ENCODE measurements at places on chromosomes 16 and 17.

GRCh38 chr17:65182233-65182632, 45.1 kb downstream of the RGS9 start:
- DNase-seq: no peak

GRCh38 chr17:78226055-78226758, 5.2 kb upstream of the TMEM235 start:
- peak; percentile 27 for DNase-seq

GRCh38 chr16:31190818-31191444, 11.0 kb downstream of the FUS start:
- DNase-seq: no peak

- no peak for DNase-seq
Measured at GRCh38 chr16:74950511-74950910, 34.4 kb downstream of the WDR59 start.

DNA sequence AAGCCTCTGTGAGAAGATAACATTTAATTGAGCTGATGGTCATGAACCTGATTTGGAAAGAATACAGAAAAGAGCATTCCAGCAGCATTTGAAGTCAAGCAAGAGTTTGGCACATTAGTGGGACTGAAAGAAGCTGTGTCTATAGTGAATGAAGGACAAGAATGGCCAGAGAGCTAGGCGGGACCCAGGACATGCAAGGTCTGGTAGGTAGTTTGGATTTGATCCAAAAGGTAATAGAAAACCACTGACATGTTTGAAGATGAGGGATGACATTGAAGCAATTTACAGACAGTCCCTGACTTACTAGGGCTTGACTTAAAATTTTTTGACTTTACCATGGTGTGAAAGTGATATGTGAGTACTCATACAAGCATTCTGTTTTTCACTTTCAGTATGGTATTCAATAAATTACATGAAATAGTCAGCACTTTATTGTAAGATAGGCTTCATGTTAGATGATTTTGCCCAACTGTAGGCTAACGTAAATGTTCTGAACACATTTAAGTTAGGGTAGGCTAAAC, 7.6 kb downstream of the CYB5B start:
- DNase-seq: no peak

DNA sequence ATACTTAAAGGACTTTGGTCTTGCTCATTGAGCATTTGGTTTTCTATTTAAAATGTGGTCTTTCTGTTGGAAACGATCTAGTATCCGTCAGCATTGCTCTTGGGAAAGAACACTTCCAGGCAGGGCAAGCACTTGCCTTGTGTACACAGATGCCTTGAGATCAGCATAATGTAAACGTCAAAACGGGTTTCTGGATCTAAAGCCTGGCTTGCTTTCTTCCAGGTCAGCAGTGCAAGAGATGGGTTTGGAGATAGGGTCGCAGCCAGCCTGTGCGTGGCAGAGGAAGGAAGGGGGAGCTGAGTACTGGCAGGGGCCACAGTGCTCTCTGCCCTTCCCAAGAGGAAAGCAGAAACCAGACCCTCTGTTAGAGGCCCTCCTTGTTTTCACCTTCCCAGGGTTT, 175.5 kb downstream of the LGALS9B start:
- no peak for DNase-seq

- peak; percentile 72 for DNase-seq
Measured at GRCh38 chr16:29848420-29849297, 14.4 kb downstream of the CDIPT start.

- DNase-seq: no peak
Measured at GRCh38 chr17:29682987-29683386, 60.3 kb upstream of the CORO6 start.

GRCh38 chr17:33701910-33702309, 408.8 kb upstream of the ASIC2 start:
- DNase-seq: no peak

DNA sequence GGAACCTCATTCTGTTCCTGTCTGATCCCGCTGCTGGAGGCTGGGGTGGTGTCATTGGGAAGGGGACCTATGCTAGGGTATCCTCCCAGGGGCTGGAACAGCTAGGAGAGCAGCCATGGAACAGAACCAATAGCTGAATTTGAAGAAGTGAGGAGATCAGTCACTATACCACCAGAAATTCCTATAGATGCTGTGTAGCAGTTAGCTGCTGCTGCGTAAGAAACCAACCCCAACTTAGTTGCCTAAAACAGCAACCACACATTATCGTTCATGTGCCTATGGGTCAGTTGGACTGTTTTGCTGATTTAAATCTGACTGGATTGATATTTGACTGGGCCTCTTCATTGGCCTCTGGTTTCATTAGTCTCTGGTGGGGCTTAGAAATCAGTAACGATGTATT, 20.4 kb upstream of the SYT17 start:
- no peak for DNase-seq

GRCh38 chr17:10807704-10808128, 3.8 kb upstream of the TMEM238L start:
- no peak for DNase-seq

GRCh38 chr17:46047398-46047797, 48.3 kb downstream of the STH start:
- DNase-seq: no peak

DNA sequence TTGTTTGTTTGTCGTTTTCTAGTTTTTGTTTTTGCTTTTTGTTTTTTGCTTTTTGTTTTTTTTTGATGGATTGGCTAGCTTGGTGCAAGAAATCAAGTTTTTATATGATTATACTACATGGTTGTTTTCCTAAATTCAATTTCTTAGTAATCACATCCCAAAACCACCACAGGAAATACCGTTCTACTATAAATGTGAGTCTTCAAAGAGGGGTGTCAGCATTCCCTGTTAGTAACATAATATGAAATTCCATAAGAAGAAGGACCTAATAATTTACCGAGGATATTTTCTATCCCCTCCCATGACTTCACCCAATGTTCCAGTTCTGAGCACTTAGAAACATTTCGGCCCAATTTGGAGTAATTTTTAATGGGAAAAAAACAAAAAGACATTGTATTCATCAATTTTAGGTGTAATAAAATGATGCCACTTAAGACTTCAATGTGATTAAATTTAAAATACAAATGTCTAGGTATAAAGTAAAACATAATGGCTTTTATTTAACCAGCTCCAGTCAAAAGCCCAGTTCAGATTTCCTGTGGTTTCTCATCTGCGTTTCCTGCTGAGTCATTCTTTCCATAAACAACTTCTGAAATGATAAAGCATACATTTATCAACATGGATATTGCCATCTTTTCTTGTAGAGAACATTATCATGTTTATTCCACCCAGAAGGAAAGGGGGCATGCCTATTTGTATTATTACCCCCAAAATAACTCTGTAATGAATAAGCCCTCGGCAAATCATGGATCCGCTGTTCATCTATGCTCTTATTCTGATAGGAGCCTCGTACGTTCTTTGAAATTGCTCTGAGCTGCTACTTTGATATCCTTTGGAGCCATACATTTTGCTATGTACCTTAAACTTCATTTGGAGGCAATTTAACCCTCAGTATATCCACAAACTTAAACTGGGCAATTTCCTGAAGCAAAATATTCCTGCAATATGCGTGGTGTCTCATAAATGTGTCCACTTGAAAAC, 28.1 kb downstream of the HSBP1 start:
- peak; percentile 82 for DNase-seq

DNA sequence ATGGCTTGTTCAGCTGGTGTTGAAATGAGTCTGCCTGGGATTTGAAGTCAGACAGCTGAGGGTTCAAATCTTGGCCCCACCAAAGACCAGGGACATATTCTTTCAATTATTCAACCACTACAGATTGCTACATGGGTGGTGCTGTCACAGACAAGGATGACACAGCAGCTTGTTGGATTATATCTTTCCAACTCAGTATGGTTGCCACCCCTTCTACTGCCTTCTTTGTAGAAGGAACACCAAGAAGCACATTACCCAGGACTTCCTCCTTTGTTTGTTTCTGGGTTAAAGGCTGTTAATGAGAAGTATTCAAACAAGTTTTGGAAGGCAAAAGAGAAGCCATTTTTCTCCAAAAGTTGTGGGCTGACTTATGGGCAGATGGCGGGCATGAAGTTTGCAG, 78.6 kb downstream of the COPRS start:
- no peak for DNase-seq

GRCh38 chr16:63703612-63704011, 1418.3 kb downstream of the CDH11 start:
- DNase-seq: no peak

DNA sequence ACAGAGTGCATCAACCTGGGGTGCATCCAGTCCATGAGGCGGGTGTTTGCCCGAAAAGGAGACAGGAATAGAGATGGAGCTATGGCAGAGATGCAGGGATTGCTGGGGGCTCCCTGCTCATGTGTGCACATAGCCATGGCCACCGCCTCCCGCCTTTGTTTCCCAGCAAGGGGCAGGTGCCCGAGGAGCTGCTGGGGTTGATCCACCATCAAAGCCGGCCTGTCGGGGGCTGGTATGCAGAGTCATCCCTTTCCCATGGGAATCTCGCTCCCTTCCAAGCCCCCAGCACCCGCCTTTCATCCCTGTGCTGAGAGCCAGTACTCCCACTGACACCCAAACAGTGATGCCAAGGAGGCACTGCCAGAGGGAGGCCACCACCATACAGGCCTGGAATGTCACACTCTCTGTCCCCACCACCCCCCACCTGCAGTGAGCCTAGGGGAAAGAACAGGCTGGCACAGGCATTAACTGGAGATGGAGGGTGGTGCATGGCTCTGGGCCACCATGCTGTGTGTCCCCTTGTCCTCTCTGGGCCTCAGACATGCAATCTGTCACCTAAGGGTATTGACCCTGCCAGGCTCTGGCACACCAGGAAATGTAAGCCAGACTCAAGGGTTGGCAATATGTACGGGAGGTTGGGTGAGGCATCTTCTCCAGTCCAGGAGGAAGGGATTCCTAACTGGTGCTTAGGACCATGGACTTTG, 65.1 kb downstream of the SREBF1 start:
- DNase-seq: no peak

- DNase-seq: peak; percentile 84
Measured at GRCh38 chr17:20908313-20909267, 134.2 kb downstream of the USP22 start.

Measured in ELR (cell line).